ENCODE measurements at places on chromosomes 2 and 18. TPM values are rescaled to one million over a fixed set of nuclear protein-coding genes. Genes with fewer than 3 reads are reported as not detected.

Gene HOXD12
- total RNA-seq = not detected

Gene TLX2
- total RNA-seq = 4.2 TPM

Gene GALR1
- total RNA-seq = not detected

Gene COL4A3
- 0.29 TPM for total RNA-seq

Gene LCT
- total RNA-seq = not detected

DNA sequence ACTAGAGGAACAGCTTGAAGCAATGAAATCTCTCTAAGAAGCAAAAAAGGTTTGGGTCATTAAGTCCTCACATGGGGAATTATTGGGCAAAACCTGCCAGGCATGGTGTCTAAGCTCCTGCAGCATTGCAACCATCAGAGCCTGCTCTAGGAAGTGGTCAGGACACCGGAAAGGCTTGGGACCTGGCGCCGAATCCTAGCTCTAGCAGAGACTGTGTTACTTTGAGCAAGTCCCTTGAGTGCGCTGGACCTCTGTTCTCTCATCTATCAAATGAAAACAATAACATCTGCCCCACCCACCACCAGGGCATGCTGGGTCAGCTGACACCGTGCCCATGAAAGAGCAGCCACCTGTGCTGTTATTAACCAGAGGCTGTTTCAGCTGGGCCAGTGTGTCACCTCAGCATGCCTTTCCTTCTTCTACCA lies 6.3 kb downstream of the TMEM127 start:
- no peak for DNase-seq

DNA sequence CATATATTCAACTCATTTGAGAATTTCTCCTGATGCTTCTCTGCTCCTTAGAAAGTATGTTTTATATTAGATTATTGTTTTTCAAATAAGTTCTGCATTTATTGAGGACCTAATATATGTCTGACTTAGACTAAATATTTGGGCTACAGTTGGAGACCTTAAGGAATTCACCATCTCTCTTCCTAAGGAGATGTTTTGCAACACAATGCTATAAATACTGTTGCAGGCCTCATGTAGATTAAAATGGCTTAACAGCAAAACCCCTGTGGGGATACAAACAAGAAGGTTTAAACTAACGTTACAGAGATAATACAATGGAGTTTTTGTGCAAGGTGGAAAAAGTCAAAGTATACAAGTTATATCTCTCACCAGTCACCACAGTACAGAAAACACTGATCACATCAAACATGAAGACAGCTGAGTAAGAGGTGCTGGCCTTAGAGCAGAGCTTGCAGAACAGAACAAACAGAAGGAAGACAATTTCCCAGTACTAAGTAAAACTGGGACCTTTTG lies 20.1 kb upstream of the BMPR2 start:
- DNase-seq = no peak

DNA sequence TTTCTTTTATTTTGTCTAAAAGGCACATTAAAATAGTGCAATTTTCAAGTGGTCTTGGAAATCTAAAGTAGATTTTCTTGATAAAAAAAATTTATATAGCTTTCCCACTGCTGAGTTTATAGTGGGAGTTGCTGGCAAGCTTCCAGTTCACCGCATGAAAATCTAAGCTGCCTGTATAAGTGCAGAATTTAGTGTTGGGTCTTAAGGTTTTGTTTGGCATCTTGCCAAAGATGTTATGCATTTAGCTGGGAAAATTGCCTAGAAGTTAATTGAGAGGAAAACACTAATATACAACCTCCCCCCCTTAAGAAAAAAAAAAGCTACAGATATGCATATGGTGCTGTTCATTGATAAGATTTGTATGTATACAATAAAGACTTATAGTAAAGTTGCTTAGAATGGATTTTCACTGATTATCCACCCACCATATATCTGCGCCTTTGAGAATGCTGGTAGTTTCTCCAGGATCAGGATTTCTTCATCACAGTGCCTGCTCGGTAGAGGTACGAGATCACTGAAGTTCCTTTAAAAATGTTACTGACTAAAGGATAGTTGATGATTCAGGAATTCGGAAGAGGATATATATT lies 803.2 kb upstream of the POU3F3 start:
- DNase-seq = no peak

GRCh38 chr2:226609366-226609765 lies 190.3 kb downstream of the IRS1 start:
- peak; percentile 82 for DNase-seq

DNA sequence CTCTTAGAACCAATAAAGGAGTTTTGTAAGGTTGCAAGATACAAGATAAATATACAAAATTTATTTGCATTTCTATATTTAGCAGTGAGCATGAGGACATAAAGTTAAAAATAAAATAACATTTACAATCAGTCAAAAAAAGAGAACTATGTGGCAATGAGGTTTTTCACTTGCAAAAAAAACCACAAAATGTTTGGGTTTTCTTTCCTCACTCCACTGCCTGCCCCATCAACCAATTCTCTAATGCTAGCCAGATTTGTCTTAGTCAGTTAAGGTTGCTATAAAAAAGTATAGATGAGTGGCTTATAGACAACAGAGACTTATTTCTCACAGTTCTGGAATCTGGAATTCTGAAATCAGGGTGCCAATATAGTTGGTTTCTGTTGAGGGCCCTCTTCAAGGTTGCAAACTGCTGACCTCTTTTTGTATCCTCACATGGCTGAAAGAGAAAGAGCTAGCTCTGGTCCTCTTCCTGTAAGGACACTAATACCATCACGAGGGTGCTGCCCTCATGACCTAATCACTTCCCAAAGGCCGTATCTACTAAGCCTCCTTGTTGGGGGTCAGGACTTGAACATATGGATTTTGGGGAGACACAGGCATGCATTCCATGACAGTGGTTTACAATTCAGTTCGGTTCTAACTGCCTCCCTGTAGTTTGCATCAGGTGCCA lies 566.2 kb downstream of the GALR1 start:
- no peak for DNase-seq

DNA sequence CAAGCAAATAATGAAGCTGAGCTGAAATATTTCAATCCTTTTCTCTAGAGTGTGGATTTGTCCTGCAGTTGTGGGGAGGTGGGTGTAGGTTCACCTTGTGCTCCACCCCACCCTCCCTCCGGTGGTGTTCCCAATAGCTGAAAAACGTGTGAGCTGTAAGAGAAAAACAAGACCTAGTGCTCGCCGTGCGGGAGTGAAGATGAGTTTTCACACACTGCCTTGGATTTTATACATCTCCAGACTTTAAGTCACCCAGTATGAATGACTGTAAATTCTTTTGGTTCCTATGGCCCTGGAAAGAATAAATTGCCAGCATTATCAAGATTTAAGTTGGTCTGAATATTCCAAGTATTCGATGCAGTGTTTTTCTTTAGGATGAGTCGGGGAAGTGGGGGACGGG lies 1.9 kb upstream of the SOX11 start:
- no peak for DNase-seq

GRCh38 chr2:234514873-234515638 lies 18.2 kb upstream of the ARL4C start:
- DNase-seq = peak; percentile 60

- DNase-seq = no peak
Measured at GRCh38 chr18:37956020-37956419, 390.4 kb upstream of the CELF4 start.

DNA sequence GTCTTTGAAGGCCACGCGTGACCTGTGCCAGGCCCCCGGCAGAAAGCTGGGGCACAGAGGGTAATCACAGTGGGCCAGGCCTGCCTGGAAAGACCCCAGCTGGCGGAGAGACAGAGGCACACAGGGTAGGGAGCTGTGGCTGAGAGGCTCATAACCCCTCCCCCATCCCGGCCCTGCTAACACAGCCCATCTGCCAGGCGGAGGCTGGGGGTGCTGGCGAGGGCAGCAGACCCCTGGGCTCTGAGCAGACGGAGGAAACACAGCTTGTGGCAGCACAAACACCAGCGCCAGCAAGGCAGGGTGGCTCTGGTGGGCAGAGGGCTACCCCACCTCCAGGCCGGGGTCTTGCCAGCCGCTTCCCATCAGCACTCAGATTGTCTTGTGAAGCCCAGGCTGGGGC lies 19.0 kb downstream of the HS6ST1 start:
- no peak for DNase-seq

- no peak for DNase-seq
Measured at GRCh38 chr2:60234274-60234986, 319.0 kb downstream of the BCL11A start.

- peak; percentile 74 for DNase-seq
Measured at GRCh38 chr2:199455545-199456382, 2.0 kb downstream of the SATB2 start.

DNA sequence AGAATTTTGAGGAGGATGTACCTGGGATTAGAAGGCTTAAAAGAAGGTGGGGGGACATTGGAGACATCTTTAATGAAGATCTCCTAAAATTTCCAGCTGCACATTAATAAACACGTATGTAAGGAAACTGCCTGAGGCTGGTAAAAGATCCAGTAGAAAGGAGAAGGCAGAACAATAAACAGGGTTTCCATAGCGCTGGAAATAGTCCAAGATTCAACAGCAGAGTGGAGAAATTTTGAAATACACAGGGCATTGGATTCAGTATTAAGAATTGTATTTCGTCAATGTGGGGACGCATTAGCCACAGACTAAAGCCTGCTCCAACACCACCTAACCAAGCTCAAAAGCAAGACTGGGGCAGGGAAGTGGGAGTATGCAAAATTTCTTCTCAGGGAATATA lies 606.9 kb upstream of the NRXN1 start:
- no peak for DNase-seq

DNA sequence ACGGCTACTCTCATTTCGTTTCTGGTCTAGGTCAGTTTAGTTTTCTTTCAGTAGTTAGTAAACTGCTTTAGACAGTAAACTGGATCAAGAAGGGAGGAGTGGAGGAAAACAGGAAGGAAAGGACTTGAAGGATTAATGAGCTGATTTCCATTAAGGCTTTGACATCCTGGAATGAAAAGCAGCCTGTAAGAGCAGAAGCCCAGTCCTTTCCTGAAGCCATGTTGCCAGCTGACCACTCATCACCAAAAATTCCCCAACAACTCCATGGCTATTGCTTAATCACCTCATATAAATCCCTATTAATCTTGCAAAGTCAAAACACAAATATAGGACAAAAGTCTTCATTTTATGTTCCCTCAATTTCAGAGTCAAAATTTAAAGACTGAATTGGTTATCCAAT lies 113.7 kb upstream of the ZFP36L2 start:
- DNase-seq = peak; percentile 54

GRCh38 chr2:15548974-15549373 lies 12.2 kb downstream of the NBAS start:
- no peak for DNase-seq

GRCh38 chr18:8029061-8029460 lies 461.9 kb downstream of the PTPRM start:
- DNase-seq = no peak
